ENCODE measurements at places on chromosomes 7 and 10.
A peak's percentile ranks its signal among the peaks of the same experiment; 100 is the strongest.

- DNase-seq = no peak
Measured at GRCh38 chr7:137984181-137985041, 17.5 kb downstream of the CREB3L2 start.

GRCh38 chr7:9718071-9718661 is 1255.5 kb upstream of the PHF14 start:
- DNase-seq = peak; percentile 31

- DNase-seq = no peak
Measured at GRCh38 chr10:91185239-91185875, 35.1 kb upstream of the PCGF5 start.

- DNase-seq = no peak
Measured at GRCh38 chr10:24235471-24235870, 26.5 kb downstream of the KIAA1217 start.

GRCh38 chr7:38424750-38425463 is 151.5 kb upstream of the TARP start:
- DNase-seq = no peak

- DNase-seq = no peak
Measured at GRCh38 chr10:117553142-117553814, 10.7 kb downstream of the EMX2 start.

DNA sequence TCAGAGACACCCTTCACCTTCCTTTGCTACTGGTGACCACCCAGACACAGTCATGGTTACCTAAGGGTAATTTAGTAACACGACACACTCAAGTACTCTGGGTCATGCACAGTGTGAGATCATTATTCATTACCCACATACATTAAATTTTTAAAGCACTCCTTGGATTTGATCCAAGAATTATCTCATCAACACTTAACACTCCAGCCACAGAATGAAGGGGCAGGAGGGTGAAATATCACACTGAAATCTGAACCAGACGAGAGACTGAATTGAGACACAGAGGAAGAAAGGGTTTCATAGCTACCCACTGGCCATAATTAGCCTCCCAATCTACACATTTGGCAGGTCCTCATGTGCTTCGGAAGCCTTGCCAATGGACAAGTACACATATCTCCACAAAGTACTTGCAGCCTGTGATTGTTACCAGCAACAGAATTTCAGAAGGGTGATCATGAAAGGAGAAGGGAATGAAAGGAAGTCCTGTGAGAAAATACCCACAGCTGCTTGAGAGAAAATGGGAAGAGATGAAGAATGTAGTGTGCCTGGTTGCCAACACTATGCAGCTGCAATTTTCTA is 189.3 kb downstream of the POLR1F start:
- DNase-seq = peak; percentile 89

DNA sequence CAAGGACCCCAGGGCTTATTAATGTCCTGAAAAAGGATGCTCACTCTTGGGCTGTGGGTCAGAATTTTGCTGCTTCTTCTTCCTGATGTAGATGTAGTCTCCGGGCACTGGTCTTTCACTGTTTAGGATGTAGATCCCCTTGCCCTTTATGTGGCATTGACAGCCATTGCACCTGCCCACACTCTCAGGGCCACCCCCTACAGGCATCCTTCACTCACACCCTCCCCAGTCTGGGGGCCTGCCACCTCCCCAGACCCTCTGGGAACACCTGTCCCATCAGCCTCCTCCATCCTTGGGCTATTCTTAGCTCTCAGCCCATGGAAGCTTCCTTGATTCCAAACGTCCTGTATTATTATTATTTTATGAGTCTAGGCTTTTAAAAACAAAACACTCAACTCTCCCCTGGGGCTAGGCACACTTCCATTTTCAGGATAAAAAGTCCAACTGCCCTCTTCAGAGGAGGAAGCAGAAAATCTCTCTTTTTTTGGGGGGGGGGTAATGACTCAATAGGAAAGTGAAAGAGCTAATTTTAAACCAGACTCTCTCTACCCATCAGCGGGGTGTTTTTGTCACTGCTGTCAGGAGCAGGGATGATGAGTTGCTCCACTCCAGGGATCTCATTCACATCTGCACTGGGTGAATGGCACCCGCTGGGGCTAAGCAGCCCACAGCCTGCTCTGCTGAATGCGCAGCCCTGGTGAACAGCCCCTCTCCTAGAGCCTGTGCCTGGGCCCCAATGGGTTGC is 11.5 kb upstream of the KLRG2 start:
- no peak for DNase-seq

DNA sequence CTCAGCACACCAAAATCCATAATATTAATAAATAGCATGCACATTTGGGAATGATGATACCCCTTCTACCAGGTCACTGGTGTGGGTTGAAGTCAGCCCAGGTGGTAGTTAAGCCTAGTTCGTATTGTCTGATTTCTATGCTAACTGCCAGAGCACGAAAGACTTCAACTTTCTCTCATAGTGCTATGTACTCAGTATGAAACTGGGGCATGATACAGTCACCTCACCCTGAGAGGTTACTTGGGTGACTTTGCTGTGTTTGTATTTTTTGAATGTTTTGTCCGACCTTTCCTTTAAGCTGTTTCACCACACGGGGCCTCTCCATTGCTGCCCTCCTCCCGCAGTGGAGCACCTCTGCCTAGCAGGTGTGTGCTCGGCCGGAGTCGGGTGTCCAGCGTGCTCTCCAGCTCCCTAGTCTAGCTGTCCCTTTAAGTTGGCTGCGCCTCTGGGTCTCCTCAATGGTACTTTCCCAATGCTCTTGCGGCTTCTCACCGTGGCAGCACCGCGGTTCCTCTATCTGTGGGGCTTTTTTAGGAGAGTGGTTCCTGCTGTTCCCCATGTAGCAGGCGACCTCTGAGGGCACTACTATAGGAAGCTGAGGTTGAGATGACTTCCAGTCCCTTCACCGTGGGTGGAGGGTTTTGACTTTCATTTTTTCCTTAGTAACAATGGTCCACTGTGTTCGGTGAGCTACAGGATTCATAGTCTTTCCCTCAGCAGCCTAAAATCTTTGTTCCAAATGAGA is 524.0 kb upstream of the PFKP start:
- no peak for DNase-seq

DNA sequence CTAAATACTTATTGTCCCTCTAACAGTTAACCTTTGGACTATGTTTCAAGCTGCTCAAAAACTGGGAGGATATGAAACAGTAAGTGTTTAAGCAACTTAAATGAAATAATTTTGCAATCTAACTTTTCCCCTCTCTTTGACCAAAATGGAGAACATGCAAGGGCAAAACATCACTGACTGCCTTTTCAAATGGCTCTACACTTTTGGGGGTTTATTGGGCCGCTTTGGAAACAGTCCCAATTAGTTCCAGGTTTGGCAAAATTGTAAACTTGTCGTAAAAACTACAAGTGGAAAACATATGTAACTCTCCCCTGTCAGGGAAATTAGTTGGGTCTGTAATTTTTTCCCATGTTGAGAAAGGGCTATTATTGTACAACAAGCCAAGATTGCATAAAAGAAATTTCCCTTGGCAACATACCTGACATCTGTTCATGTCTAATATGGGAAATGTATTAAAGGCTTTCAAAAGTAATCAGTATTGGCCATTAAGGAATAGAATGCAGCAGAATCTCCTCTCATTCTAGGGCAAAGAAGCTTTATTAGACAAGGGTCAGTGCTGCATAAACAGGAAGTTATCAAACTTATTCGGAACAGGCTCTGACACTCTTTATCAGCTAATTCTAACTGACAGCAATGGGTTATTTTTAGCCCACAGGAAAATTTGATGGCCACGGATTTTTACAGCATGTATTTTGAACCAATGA is 157.9 kb downstream of the ARID5B start:
- DNase-seq = no peak

- DNase-seq = no peak
Measured at GRCh38 chr10:72948762-72949161, 5.8 kb downstream of the PLA2G12B start.

DNA sequence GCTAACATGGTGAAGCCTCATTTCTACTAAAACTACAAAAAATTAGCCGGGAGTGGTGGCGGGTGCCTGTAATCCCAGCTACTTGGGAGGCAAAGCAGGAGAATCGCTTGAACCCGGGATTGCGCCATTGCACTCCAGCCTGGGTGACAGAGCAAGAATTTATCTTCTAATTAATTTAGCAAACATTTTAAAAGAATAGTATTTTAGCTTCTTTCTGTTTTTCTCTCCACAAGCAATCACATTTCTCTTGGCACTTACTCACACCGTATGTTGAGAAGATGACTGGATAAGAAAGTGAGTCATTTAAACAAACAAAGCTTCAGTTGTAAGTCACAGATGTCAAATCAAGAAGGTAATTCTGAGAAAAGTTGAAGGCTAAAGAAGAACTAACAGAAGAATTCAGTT is 264.0 kb downstream of the ARL4A start:
- DNase-seq = no peak

- no peak for DNase-seq
Measured at GRCh38 chr7:45420843-45421495, 153.2 kb upstream of the ADCY1 start.

DNA sequence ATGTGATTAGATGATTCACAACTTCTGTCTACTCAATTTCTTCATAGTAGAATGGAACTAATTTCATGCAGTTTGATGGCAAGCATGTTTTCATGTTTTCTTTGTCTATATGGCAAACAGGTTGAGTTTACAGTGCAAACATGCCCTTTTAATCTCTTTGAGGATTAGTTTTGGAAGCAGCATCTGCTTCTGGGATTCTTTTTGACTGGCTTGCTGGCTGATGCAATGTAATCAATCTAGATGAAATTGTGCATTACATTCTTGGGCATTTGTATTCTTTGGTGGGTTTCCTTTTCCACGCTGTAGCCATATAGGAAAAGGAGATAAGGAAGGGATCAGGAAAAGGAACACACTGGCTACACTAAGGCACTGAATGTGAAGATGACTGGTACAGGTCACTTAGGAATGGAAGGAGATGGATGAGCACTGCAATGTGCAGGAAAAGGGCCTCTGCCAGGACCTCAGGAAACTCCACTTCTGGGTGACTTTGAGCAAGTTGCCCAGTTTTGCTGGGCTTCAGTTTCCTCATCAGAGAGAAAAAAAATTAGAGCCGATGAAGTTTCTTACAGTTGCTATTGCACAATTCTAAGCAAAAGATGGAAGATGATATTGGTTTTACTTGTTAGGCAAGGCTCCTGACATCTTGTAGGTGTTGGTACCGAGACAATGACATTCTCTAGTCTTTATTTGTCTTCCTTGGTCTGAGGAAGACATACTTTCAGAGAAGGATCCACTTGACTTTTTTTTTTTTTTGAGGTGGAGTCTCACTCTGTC is 269.1 kb downstream of the SUGCT start:
- no peak for DNase-seq

DNA sequence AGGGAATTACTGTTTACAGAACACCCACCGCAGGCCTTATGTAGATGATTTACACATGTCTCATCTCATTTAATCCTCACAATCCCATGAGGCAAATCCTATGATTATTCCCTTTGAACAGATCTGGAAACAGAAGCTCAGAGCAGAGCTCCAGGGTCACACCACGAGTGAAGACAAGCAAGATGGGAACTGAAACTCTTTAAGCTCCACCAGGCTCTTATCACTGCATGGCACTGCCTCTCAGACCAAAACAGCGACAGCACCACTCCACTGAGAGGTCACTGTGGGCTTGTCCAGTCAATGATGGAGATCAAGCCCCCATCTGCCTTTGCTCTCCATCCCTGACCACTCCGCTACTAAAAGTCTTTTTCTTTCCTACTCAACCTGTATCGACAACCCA is 5.9 kb downstream of the GRID1 start:
- no peak for DNase-seq

GRCh38 chr7:33829536-33829935 is 75.8 kb upstream of the BMPER start:
- no peak for DNase-seq

DNA sequence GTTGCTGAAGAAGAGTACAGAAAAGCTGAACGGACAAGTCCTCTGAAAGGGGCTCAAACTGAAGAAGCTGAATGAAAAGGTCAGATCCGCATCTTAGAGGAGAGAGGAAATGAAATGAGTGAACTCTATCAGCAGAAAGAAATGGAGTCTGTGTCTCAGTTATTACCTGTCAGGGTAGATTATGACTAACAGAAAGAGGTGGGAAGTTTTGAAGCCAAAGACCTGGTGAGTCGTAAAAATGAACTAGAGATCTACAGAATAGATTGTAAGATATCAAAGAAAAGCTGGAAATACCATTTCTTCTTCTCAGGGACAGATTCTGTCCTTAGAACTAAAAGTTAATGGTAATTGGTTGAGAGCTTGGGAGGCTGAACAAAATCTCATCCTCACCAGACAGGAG is 11.1 kb upstream of the MBL2 start:
- no peak for DNase-seq

DNA sequence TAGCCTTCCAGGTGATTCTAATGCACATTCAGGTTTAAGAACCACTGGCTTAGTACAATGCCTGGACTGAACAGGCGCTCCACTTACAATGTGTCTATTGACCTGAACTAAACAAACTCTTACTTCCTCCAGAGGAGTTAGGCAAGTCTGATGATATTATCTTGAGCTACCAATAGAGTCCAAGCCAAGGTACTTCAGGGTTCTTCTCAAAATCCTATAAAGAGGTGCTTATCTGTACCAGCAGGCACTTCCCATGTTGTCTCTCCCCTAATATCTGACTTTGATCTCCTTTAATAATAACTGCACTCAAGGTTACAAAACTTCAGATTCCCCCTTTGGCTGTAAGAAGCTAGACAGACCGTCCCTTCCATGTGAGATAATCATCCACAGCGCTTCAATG is 157.0 kb upstream of the SVIL start:
- no peak for DNase-seq

GRCh38 chr10:84654671-84655070 is 326.3 kb downstream of the CCSER2 start:
- DNase-seq = peak; percentile 2

GRCh38 chr10:110851020-110851612 is 20.6 kb upstream of the PDCD4 start:
- DNase-seq = no peak

- DNase-seq = peak; percentile 9
Measured at GRCh38 chr7:133910761-133911160, 216.4 kb upstream of the LRGUK start.

DNA sequence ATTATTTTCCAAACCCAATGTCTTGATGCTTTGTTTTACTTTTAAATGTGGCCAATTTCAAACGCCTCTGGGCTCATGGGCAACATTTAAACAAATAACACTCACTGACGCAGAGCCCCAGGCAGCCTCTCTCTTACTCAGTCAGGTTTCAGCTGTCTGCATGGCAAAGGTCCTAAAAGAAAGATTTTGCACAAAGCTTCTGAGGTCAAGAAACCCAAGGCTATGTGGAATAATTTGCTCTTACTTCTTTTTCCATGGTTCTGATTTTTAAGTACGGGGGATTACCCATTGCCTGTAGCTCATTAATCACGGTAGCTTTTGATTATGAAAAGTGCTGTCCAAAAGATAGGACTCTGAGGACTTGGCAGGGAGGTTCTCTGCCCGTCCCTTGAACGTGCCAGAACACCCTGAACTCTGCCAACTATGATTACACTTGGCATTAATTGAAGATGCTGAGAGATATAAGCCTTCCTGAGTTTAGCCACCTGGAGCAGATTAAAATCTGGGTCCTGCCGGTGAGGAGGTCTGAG is 14.1 kb upstream of the MSRB2 start:
- DNase-seq = no peak

- no peak for DNase-seq
Measured at GRCh38 chr7:81846398-81846797, 76.6 kb upstream of the HGF start.

Measured in NCI-H1092 treated with DMSO at 0.1 percent for 48 hours (cell line).